Activated T-cell treated with anti-CD3 and anti-CD28 coated beads, Interleukin-2, amount 50 U/mL, for 4 hours (primary cell): ENCODE measurements at places on chromosomes 5 and 9.

DNA sequence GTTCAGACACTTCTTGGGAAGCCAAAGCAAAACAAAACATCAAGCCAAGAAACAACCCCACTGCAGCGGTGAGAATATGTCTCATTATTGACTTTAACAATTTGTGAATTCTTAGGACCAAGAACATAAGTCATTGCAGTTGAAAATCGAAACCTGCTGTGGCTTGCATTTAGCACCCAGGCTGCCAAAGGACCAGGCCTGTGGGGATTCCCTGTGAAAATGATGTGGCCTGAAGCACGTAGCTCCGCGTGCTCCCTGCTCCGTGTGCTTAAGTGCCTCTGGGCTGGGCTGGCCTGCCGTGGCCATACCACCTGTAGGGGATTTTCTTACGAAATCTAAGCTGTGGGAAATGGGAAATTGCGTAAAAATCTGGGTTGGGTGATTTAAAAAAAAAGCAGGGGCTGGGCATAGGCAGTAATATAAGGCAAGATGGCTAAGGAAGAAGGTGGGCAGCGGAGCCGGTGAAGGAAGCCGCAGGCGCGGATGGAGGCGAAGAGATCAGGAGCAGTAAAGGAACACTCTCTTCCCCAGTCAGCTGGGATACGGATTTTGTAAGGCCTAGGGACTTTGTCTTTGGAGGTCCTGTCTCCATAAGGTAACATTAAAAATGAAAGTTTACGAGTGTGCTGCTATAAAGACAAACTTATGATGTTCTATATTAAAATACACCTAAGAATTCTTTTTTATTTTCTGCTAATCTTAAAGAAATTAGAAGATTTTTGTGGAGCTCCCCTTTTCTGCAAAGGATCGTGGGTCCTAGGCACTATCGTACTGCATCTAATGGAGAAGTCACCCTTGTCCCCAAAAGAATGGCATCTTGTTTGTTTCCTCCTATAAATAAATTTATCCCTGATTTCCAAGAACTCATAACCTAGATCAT lies 189.6 kb upstream of the SEMA6A start:
- no peak for DNase-seq

DNA sequence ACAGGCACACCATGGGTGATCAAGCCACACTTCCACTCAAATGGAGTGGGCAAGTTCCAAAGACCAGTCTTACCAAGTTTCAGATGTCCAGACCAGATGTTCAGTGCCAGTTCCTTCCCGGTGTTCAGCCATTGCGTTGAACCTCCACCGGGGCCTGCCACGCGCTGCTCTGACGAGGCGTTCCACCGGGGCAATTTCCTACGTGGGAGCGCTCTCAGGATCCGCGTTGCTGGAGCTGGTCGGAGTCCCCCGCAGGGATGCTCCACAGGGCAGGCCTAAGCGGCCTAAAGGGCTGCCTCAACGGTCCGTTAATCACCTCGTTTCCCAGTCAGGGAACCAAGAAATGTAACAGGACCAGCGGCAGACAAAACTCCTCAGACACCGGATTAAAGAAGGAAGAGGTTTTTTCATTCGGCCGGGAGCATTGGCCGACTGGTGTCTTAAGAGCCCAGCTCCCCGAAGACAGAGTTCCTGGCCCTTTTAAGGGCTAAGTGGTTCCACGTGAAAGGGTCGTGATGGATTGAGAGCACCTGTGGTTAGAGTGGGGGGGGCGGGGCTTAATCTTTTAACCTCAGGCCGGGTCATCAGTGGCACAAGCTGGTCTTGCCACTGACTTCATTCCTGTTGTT lies 35.7 kb upstream of the PPP1R26 start:
- DNase-seq: no peak

DNA sequence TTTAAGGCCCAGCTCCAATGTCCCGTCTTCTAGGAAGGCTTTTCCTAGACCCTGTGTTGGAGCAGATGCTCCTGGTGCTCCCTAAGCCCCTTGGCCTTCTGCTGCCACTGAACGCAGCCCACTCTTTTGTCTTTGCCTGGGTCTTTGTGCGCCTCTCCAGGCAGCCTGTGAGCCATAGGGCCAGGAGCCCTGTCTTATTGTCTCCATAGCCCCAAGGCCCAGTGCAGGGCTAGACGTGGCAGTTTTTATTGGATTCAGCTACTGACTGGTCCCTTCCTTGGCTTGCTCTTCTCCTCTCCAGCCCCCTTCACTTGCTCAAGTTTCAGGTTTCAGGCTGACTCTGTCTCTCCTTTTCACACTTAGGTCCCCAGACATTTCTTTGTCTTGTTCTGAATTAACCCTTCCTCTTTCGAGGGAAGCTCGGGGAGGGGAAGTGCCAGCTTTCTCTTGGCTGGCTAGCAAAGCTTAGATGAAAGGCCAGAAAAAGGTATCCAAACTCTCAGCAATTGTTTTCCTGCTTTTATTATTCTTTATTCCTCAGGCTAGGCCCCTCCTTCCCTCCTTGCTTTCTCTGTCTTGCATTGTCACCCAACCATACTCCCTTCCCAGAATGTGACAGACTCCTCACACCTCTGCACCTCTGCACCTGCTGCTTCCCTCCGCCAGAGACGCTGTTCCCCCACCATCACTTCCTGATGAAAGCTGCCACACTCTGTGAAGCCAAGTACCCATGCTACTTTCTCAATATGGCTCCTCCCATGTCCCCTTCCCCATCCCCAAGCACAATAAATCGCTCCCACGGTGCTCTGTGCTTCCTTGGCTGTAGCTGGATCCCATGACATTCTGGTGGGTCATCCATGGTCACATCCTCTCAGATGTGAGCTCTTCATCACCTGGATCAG lies 101.6 kb upstream of the CPEB4 start:
- DNase-seq: no peak

- no peak for DNase-seq
These were observed 55.4 kb upstream of the TBC1D2 start for GRCh38 chr9:98310752-98311392.

DNA sequence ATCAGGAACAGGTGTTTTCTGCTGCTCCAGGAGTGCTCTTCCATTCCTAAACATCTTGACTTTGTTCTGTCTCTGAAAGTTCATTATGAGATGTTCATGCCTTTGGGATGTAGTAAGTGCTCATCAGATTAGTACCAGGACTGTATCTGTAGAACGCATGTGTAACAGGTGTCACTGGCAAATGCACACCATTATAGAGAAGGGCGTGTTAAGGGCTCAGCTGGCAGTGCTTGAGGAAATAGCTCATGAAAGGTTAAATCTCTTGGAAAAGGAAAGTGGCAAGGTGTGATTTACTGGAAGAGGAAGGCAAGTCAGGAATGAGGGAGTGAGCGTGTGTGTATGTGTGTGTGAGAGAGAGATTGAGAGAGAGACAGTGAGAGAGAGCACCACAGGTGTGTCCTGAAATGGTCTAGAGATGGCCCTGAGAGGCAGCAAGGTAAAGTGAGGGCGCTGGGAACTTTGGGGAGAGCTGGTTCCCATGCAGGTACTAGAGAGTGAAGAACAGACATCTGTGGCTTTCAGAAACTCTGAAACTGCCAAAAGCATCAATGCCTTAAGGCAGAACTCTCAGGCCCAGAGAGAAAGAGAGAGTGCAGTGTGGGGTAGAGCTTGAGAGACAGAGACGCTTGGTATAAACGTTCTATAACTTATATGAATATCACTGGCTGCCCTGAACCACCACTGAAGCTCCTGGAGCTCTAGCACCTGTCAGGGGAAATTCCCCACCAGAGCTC lies 13.7 kb upstream of the CXCL14 start:
- DNase-seq: no peak

DNA sequence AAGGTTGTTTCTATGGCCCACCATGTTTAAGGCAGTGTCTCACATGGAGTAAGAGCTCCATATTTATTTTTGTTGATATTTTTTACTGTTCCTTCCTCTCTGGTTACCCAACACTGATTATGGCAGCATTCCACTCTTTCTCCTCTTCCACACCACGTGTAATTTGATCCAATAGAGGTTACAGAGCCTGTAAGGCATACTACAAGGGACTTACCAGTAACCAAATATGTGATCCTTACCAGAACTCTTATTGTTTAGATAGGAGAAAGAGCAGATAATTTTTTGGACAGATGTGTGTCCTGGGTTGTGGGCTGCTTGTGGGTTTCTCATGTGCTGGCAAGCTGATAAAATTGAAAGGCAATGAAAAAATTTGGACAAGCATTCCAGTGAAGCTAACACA lies 261.3 kb downstream of the TMEM167A start:
- DNase-seq: no peak

DNA sequence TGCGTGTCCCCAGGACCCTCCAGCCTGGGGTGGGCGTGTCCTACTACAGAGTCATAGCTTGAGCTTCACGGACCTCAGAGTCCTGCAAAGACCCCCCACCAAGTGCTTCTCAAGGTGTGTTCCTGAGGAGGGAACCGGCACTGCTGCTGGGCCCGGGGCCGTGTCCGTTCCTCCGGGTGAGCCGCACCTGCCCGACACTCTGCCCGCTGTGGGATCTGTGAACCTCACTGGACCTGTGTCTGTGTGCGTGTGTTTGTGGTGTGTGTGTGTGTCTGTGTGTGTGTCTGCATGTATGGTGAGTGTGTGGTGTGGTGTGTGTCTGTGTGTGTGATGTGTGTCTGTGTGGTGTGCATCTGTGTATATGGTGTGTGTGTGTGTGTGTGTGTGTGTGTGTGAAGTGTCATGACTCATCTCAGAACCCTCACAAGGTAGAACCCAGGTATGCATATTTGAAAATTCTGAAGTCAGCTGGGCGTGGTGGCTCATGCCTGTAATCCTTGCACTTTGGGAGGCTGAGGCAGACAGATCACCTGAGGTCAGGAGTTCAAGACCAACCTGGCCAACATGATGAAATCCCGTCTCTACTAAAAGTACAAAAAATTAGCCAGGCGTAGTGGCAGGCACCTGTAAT lies 40.9 kb upstream of the RXRA start:
- DNase-seq: no peak

GRCh38 chr9:2082772-2083171 lies 67.6 kb downstream of the SMARCA2 start:
- DNase-seq: no peak

- DNase-seq: no peak
These were observed 5.6 kb downstream of the TPRN start for GRCh38 chr9:137194909-137195308.

GRCh38 chr5:13660072-13660471 lies 284.4 kb downstream of the DNAH5 start:
- no peak for DNase-seq

GRCh38 chr5:10760921-10761184 lies 181 bp downstream of the DAP start:
- no peak for DNase-seq

- DNase-seq: no peak
These were observed 68.1 kb downstream of the NIPBL start for GRCh38 chr5:36944607-36945225.

- DNase-seq: no peak
These were observed 43.3 kb downstream of the PUM3 start for GRCh38 chr9:2800394-2801179.

DNA sequence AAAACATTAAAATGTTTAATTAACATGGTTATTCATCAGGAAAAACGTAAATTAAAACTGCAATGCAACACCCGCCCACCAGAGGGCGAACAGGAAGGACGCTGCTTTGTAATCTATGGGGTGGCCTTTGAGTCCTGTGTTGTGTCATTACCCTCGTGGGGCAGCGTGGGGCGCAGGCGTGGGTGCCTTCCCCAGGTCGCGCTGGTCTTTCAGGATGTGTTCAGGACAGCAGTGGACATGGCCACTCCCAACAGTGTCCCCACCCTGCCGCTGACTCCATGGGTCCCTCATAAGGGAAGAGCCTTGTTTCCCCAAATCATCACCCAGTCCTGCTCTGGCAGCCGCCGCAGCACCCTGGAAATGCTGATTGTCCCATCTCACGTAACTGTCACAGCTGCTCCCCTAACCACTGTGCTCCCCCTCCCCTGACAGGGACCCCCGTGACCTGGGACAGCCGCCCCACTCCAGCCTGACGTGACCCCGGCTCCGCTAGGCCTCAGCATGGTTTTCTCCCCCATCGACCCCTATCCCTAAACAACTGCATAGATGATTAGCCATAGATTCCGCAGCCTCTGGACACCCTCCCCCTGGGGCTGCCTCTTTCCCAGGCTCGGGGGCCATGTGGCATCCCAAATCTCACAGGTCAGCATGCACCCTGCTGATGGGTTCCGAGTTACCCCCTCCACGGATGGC lies 36.4 kb downstream of the GLT6D1 start:
- DNase-seq: peak; percentile 49

DNA sequence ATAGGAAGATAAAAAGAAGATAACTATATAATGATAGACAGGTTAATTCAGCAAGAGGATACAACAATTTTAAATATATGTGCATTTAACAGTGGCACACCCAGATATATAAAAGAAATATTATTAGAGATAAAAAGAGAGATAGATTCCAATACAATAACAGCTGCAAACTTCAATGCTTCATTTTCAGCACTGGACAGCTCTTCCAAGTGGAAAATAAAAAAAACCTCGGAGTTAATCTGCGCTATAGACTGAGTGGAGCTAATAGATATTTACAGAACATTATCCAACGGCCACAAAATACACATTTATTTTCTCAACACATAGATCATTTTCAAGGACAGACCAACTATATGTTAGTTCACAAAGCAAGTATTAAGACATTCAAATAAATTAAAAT lies 1229.5 kb upstream of the CDH6 start:
- no peak for DNase-seq

- DNase-seq: no peak
These were observed 332.4 kb upstream of the EFNA5 start for GRCh38 chr5:108003178-108003577.

- no peak for DNase-seq
These were observed 84.7 kb downstream of the NR3C1 start for GRCh38 chr5:143318833-143319232.

- no peak for DNase-seq
These were observed 31.4 kb downstream of the CAMK2A start for GRCh38 chr5:150258130-150258529.

- no peak for DNase-seq
These were observed 2.1 kb downstream of the ARHGEF37 start for GRCh38 chr5:149583394-149583793.

GRCh38 chr9:129281506-129282145 lies 103.6 kb upstream of the IER5L start:
- DNase-seq: no peak

GRCh38 chr9:31347082-31347617 lies 1037.3 kb upstream of the ACO1 start:
- DNase-seq: no peak

GRCh38 chr9:466747-467146 lies 252.1 kb downstream of the DOCK8 start:
- no peak for DNase-seq
